ENCODE measurements at places on chromosomes 16 and 17.

DNA sequence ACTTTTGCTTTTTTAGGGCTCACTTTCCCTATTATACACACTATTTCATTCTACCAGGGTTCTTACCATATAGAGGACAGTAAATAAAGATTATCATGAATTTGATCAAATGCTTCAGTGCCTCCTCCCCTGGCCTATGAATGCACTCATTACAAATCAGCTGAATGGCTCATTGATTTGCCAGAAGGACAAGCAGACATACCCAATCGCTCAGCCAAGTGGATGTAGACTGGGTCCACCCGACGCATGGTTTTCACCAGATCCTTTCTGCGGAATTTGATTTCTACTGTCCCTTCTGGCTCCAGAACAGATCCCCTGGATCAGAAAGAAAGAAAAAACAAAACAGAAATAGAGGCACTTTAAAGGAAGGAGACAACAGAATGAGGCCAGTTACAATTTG lies 162.6 kb downstream of the AATF start:
- DNase-seq, result no peak

DNA sequence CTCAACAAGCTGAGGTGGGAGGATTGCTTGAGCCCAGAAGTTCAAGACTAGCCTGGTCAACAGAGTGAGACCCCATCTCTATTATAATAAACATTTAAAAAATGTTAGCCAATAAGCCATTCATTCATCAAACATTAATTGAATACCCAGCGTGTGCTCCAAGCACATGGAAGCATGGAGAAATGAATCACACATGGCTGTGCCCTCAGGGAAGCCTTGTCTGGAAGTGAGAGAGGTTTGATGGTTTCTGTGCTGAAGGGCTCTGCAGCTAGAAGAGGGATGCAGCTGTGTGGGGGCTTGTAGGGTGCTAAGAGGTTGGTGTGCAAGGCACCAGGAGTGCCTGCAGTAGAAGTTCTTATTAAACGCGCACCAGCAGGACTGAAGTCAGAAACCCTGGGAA lies 11.2 kb downstream of the CYB5D2 start:
- no peak for DNase-seq

- no peak for DNase-seq
Observed at GRCh38 chr16:88061346-88062110, 110.3 kb downstream of the BANP start.

DNA sequence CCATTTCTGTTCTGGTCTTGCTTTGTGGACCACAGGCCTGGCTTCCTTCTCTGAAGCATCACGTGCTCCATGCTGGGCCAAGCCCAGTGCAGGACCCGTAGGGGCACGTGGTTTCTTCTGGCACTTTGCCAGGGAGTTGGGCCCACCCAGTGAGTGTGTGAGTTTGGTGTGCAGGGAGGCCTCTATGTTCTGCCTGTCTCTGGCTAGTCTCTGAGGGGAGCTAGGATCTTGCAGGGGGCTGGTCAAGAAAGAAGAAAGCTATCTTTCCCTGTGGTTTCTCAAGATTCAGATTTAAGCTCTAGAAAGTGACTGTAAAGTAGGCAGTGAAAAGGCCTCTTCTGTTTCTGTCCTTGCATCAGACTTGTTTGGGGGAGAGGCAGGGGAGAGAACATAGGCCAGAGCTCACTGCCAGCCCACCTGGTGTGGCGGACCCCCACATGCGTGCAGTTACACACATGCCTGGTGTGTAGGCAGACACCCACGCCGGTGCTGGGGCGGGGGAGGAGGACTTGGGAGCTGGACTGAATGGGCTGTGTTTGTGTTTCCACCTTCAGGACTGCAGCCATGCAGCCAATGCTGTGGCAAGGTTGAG lies 11.8 kb downstream of the LASP1 start:
- no peak for DNase-seq

DNA sequence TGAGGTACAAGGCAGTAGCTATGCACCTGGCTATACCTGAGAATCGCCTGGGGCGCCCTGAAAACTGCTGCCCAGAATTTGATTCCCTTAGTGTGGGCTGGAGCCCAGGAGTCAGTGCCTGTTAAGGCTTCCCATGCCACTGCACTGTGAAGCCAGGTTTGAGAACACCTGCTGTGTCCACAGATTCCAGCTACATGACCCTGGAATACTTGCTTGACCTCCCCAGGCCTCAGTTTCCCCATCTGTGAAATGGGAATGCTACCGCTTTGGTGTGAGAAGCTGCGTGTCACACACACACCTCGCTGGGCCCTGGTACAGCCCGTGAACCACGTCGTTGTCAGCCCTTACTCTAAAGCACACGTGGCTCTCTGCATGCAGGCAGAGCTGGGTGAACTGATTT lies 271.0 kb downstream of the C16orf95 start:
- DNase-seq, result no peak

DNA sequence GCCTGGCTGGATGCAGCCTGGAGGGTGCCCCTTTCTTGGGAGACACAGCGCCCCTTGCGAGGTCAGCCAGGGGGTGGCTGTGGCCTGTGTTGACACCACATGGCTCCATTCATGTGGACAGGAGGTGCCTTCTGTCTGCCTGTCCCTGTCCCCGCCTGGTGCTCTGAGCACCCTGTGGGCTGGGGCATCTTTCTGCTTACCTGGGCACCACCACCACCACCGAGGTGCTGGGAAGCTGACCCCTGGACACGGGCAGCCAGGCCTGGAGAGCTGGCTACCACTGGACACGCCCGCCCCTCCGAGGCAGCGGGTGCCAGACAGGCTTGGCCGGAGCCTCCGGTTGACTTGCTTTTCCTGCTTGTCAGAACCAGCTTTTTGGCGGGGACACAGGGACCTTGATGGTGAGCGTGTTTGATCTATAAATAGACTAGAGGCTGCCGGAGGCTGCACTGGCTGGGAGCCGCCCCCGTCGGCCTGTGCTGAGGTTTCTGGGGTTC lies 121.3 kb upstream of the GSE1 start:
- DNase-seq, result no peak

- no peak for DNase-seq
Observed at GRCh38 chr16:87369117-87369765, 14.3 kb downstream of the FBXO31 start.

GRCh38 chr16:920051-920681 lies 50.6 kb downstream of the LMF1 start:
- DNase-seq, result no peak

Measured in HS-5 (cell line).